Subcutaneous preadipocyte (primary cell): ENCODE measurements at places on chromosomes 16 and 17. TPM values are rescaled to one million over a fixed set of nuclear protein-coding genes. Genes with fewer than 3 reads are reported as not detected.

RAB40C gene
- total RNA-seq: 11.4 and 13.3 TPM in 2 replicates

TPPP3 gene
- 0.37 and 0.98 TPM in 2 replicates for total RNA-seq

SLC16A5 gene
- 6.8 and 8.1 TPM in 2 replicates for total RNA-seq

CASKIN2 gene
- total RNA-seq: 5.5 and 7.2 TPM in 2 replicates

C17orf78 gene
- not detected in 2 replicates for total RNA-seq
